Stimulated activated CD8-positive, alpha-beta memory T cell treated with anti-CD3 and anti-CD28 coated beads, Interleukin-15, amount 100 ng/mL, for 24 hours (primary cell): ENCODE measurements at places on chromosomes 4 and X.

DNA sequence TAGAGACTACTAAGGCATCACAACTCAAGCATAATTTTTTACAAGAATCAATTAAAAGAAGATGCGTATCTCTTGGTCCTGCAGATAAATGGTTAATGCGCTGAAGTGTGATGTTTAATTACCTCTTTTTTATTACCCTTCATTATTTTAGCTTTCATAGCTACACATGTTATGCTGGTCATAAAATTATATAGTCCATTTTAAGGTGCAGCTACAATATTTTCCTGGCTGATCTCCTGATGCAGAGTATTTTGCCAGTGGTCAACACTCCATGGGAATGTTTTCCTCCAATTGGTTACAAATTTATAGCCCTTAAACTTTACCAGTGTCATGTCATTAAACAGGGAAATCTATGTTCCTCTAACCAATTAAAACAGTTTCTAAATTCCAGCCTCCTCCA lies 1617.2 kb downstream of the PCDH7 start:
- no peak for DNase-seq

GRCh38 chrX:13923845-13924244 lies 105.8 kb downstream of the GEMIN8 start:
- no peak for DNase-seq

- DNase-seq, result no peak
Observed at GRCh38 chr4:83258461-83258860, 26.1 kb downstream of the COQ2 start.

DNA sequence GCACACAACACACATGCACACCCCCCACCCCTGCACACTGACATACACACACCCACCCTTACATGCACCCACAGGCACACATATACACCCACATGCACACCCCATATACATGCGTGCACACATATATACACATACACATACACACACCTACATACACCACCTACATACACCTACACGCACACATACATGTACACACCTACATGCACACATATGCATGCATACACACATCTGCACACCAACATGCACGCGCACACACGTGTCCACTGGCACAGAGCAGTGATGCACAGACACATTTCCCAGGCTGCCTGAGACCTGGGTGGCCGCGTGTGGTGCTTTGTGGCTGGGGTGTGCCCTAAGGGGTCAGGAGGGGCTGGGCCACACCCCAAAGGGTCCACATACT lies 31.7 kb downstream of the FGFRL1 start:
- DNase-seq, result no peak

GRCh38 chrX:14032406-14032805 lies 2.7 kb upstream of the GEMIN8 start:
- no peak for DNase-seq

- no peak for DNase-seq
Observed at GRCh38 chr4:154677923-154678322, 65.5 kb upstream of the FGG start.

DNA sequence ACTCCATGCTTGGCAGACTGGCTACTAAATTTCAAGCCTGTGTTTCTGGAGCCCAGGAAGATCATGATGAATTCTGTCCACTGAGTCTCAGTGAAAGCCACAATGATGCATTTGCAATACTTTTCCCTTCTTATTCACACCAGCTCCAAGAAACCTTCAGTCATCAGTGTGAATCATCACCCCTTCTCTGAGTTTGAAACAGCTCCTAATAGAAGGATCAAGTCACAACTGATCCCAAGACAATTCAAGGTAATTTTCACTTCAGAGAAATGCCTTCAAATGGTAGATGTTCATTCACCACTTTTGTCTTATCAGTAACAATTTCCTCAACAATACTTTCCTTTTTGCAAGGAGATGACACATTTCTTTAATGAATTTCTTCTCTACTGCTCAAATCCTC lies 257.4 kb downstream of the NLGN4X start:
- no peak for DNase-seq

DNA sequence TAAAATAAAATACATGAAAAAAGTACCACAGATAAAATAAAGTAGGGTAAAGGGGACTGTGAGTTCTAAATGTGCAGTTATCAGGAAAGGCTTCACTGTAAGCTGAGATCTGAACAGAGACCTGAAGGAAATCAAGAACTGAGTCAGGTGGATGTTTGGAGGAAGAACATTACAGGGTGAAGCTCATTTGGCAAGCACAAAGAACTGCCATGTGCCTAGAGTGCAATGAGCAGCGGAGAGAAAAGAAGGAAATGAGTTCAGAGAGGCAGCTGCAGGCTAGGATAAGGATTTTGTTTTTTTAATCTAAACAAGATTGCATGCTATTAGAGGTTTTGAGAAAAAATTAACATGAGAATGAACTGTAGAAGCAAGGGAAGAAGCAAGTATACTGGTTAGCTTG lies 373.1 kb downstream of the STPG2 start:
- DNase-seq, result no peak

- DNase-seq, result no peak
Observed at GRCh38 chrX:76147106-76147505, 25.8 kb upstream of the PBDC1 start.

- DNase-seq, result no peak
Observed at GRCh38 chrX:148865277-148866210, 365.1 kb downstream of the AFF2 start.

GRCh38 chrX:153805436-153805835 lies 11.0 kb downstream of the SSR4 start:
- no peak for DNase-seq

GRCh38 chr4:176753049-176753448 lies 39.7 kb downstream of the VEGFC start:
- no peak for DNase-seq

- no peak for DNase-seq
Observed at GRCh38 chr4:182495645-182496385, 252.6 kb downstream of the TENM3 start.

DNA sequence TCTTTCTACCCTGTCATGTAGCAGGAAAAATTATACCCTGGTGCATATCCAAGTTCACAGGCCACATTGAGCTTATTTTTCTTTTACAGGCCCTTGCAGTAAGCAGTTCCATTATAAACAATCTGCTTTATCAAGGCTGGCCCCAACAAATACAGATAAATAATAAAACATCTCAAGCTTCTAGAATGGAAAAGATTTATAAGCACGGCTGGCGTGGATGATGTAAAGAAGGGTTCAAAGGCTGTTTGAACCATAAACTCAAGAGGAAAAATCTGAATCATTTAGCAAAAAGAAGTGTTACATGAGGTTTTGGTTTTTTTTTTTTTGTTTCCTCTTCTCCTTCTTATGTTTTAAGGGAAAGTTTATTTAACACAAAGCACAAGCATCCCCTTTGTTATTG lies 109.7 kb downstream of the UNC5C start:
- DNase-seq, result no peak

DNA sequence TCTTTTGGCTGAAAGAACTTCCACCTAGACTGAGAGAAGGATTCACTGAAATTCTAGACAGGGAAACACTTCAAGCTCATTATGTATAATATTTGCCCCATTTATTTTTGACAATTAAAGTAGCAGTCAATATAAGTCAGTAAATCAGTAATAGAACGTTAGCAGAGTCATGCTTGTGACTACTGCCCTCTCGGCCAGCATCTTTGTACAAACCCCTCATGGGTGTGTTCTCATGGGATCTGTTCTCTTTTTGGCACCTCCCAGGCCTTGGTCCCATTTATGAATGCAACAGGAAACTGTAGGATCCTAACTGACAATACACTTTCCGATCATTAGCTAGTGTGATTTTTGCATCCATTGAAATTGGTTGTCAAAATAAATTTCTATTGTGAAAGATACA lies 2.9 kb downstream of the MSL3 start:
- DNase-seq, result no peak

- no peak for DNase-seq
Observed at GRCh38 chr4:30413915-30414314, 306.3 kb upstream of the PCDH7 start.

GRCh38 chr4:13523105-13523477 lies 21.2 kb downstream of the NKX3-2 start:
- no peak for DNase-seq

- no peak for DNase-seq
Observed at GRCh38 chrX:40314070-40314469, 216.3 kb upstream of the BCOR start.

DNA sequence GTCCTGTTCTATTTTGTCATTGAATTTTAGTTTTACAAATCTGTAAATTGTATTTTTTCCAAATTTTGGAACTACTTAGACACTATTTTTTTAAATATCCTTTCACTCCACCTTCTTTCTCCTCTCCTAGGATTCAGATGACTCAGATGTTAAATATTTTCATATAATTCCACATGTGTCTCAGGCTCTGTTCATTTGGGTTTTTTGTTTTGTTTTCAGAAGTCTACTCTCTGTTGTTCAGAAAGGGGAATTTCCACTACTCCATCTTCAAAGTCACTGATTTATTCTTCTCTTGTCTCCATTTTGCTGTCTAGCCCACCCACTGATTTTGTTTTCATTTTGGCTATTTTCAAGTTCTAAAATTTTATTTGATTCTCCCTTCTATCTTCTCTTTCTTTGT lies 264.0 kb upstream of the SLIT2 start:
- no peak for DNase-seq

- no peak for DNase-seq
Observed at GRCh38 chrX:10761447-10761846, 141.1 kb upstream of the MID1 start.

- no peak for DNase-seq
Observed at GRCh38 chr4:25198713-25199112, 35.1 kb upstream of the PI4K2B start.

GRCh38 chrX:42149765-42150164 lies 226.4 kb upstream of the CASK start:
- DNase-seq, result no peak

DNA sequence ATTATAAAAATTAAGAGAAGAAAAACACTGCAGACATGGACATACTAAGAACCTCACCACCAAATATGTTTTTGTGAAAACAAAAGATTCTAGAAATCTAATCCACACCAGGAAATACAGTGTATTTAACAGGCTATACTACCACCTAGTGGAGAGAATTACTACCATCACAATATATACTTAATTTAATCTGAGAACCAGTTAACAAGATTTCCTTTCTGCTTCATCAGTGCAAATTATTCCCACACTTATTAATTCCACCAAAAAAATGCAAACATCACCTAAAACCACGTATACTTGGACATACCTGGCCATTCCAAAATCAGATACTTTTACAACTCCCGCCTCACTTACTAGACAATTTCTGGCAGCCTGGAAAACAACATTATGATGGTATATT lies 7.0 kb upstream of the TXK start:
- DNase-seq, result no peak

- DNase-seq, result no peak
Observed at GRCh38 chrX:150773117-150773516, 79.9 kb downstream of the MTMR1 start.

GRCh38 chr4:165439344-165439743 lies 60.5 kb downstream of the CPE start:
- no peak for DNase-seq

DNA sequence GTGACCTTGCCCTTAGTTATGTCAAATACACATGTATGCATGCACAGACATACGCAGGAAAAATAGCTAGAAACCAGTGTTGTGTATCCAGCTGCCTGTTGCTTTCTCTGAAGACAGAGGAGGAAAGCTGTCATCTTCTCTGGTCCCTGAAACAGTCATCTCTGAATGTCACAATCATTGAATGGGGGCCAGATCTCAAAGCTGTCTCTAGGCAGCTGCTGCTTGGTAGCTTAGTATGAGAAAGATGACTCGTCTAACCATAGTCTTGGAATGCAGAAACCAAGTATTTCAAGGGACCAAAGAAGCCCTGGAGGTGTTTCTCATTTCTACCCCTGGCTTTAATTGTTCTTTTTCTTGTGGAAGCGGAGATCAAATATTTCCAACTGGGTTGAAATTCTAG lies 4.0 kb downstream of the GRIA3 start:
- DNase-seq, result no peak

DNA sequence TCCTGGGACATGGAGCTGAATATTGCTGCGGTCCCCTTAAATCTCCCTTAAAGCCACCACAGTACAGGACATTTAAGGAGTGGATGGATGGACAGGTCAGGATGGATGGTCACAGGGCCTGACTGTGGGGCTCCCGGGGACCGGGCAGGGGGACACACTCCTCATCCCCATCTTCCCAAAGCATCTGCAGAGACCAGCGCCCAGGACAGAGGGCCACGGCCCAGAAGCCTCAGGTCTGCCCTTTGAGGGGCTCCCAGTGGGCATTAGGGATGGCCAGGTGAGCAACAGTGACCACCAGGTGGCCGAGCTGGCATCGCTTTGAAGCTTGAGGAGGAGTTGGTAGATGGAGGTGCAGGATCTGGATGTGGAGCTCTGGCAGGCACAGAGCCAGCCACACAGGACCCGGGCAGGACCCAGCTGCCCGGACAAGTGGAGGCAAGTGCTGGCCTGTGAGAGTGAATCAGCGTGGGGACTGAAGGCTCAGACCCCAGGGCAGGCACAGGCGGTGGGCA lies 51.4 kb downstream of the ABLIM2 start:
- no peak for DNase-seq

- DNase-seq, result no peak
Observed at GRCh38 chrX:7190157-7190556, 42.2 kb upstream of the PUDP start.

DNA sequence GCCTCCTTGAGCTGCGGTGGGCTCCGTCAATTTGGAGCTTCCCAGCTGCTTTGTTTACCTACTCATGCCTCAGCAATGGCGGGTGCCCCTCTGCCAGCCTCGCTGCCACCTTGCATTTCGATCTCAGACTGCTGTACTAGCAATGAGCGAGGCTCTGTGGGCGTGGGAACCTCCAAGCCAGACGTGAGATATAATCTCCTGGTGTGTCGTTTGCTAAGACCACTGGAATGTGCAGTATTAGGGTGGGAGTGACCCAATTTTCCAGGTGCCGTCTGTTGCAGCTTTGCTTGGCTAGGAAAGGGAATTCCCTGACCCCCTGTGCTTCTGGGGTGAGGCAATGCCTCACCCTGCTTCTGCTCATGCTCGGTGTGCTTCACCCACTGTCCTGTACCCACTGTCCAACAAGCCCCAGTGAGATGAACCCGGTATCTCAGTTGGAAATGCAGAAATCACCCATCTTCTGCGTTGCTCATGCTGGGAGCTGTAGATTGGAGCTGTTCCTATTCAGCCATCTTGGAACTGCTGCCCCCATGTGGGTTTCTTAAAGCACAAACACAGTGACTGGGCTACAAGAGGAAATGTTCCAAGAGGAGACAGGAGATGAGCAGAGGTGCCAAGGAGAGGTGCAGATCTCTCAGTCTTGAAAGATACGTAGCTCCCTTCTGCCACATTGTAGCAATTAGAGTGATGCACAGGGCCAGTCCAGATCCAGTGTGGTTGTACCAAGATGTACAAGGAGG lies 193.0 kb upstream of the IGFBP7 start:
- DNase-seq, result no peak

DNA sequence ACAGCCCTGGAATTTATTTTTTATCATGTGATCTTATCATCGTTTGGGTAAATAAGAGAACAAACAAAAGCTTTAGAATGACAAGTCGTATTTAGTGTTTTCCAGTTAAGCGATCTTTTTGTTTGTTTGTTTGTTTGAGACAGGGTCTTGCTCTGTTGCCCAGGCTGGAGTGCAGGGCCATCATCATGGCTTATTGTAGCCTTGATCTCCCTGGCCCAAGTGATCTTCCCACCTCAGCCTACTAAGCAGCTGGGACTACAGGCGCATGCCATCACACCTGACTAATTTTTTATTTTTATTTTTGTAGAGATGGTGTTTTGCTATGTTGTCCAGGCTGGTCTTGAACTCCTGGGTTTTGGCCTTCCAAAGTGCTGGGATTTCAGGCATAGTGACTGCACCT lies 57.1 kb upstream of the PDLIM3 start:
- DNase-seq, result no peak
